Glomerular endothelial cell (primary cell): ENCODE measurements at places on chromosomes 3 and 15.

DNA sequence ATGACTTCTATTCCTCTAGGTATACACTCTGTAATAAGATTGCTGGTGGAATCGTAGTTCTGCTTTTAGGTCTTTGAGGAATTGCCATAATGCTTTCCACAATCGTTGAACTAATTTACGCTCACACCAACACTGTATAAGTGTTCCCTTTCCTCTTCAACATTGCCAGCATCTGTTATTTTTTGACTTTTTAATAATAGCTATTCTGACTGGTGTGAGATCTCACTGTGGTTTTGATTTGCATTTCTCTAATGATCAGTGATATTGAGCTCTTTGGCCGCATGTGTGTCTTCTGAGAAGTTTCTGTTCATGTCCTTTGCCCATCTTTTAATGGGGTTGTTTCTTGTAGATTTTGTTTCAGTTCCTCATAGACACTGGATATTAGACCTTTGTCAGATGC, 12.8 kb downstream of the NXPE3 start:
- DNase-seq, result no peak

GRCh38 chr15:59051873-59052861, 52.8 kb upstream of the CCNB2 start:
- no peak for DNase-seq

GRCh38 chr15:49439678-49440395, 16.8 kb downstream of the FGF7 start:
- DNase-seq, result no peak

DNA sequence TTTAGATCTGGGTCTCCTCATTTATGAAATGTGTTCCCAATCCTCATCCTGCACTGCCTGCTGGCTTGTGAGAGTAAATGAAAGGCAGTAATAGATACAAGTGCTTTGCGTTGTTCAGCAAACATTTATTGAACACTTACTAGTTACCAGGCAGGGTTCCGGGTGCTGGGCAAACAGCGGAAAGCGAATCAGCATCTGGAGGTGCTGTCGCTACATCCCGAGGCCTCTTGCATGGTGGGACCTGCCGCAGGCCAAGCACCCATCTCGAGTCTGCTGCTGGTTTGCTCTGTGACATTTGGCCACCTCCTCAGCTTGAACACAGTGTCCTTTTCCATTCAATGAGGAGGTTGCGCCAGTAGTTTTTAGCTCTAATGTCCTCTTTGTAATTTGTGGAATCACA, 24.8 kb downstream of the TRAK1 start:
- DNase-seq, result no peak

DNA sequence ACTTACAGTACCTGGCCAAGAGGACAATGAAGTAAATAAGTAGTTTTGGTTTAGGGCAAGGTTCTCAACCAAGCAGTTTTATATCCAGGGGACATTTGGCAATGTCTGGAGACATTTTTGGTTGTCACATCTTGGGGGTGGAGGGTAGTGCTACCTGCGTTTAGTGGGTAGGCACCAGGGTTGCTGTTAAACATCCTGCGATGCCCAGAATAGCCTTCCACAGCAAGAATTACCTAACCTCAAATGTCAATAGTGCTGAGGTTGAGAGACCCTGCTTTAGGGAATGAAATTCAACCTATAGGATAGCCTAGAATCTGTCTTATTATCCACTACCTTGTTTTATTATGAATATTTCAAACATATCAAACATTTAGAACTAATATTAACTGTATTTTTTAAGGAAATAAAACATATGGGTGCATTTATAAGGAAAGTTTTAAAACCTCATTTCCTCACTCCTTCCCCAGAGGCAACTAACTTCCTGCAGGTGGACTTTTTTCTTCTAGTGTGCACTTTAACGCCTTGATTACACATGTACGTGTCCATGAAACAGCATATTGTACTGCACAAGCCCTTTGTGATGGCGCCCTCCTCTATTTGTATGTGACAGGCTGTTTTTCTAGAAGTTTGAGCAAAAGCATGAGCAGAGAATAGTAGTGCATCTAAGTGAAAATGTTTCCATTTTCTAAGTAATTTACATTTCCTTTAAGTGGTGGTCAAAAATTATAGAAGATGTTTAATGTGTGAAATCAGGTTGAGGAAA, 57.1 kb downstream of the TRAK1 start:
- DNase-seq, result no peak

DNA sequence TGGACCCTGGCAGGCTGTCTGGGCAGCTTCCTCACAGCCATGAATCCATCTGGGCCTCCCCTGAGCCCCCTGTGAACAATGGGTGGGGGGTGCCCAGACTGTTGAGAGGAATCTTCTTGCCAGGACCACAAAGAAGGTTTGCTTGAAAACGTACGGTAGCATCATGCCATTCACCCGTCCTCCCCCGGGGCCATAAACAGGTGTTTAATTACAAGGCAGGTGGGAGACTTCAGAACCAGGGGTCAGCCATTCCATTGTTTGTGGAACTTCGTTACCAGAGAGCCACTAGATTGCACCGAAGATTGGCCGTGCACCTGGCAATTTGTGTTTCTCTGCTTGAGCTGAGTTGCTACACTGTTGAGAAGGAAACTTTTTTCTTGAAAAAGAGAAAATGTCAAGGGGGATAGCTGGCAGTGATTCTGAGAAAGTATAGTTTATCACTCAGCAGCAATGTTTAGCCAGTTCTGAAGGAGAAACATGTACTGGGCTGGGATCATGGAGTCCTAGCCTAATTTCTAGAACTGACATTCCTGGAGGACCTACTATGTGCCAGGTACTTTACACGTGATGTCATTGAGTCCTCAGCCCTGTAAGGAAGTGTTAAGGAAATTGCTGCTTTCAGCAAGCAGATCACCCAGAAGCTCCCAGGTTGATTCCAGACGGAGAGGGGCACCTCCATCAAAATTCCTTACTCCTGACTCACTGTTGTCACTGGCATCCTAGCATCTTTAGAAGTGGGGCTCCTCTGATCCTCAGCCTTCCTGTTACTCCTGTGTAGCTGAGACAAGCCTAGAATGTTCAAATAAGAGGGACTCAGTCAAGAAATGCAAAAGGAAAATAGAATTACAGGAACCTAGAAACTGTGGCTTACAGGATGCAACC, 103.8 kb upstream of the UBE2E1 start:
- DNase-seq, result no peak

GRCh38 chr3:189944285-189945145, 176.2 kb downstream of the P3H2 start:
- no peak for DNase-seq

- no peak for DNase-seq
Observed at GRCh38 chr3:123385001-123385401, 63.9 kb downstream of the ADCY5 start.

GRCh38 chr3:23489300-23490158, 286.4 kb downstream of the UBE2E2 start:
- DNase-seq, result no peak

- no peak for DNase-seq
Observed at GRCh38 chr3:133763797-133764683, 17.8 kb downstream of the TF start.

DNA sequence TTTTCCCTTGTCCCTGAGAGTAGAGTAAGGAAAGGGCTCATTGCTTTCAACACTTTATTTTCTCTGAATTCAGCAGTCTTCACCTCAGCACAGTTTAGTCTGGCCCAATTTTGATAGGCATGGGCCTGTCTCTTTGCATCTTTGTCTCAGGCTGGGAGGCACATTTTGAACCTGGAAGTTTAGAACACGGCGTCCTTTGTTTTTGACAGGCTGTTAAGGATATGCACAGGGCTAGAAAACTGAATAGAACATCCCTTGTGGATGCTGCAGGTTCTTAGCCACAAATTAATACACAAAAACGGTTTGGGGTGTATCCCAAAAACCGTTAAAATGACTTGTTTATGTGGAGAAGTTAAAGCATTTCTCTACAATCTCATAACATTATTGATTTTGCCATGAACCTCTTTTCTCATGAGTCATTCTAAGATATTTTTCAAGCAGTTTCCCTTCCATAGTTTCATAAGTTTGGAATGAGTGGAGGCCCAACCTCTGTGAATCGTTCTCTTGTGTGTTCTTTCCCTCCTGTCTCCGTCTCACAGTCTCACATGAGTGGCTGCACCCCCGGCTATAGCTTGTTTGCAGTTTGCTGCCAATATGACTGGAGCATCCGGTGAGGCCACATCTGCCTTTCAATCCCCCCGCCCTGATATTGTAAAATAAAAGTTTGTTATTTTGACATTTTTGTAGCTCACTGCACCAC, 192.9 kb upstream of the EIF1B start:
- DNase-seq, result no peak

DNA sequence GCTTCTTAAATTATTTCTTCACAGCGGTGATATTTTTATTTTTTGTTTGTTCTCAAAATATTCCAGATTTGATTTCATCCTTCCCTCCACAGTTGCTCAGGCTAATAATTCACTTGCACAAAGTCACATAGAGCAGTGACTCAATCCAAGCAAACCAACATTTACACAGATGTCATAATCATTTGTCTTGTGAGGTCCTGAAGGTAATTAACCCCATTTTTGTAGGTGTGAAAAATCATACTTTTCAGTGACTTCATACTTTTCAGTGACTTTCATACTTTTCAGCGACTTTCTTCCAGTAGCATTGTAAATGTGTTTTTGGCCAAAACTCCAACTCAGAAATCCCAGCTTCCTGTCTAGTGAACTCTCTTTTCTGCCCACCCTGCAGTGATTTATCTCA, 32.1 kb downstream of the CD200 start:
- no peak for DNase-seq

- no peak for DNase-seq
Observed at GRCh38 chr3:102124704-102125103, 275.4 kb downstream of the NFKBIZ start.

GRCh38 chr15:55060836-55061235, 135.9 kb downstream of the RSL24D1 start:
- DNase-seq, result no peak

- no peak for DNase-seq
Observed at GRCh38 chr3:66362541-66362941, 138.3 kb downstream of the LRIG1 start.

DNA sequence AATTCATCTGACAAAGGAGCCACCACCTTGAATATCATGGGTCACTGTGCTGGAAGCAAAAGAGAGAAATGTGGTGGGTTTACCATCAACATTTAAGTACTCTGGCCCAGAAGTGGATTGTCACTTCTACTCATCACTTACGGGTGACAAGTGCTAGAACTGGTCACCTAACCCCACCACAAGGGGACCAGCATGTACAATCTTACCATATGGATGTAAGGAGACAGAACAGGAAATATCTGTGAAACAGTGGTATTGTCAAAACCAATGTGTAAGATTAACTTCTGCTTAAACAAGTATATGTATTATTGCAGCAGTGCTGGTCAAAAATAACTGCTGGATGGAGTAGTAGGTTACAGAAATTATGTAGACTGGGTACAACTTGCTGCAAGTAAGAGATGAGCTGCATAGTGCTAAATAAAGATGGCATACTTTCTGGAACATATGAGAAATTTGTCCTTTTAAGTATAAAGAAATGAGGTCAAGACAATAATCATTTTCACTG, 171.8 kb downstream of the POTEB3 start:
- DNase-seq, result no peak

GRCh38 chr3:194468086-194468485, 18.7 kb downstream of the ATP13A3 start:
- no peak for DNase-seq

- no peak for DNase-seq
Observed at GRCh38 chr15:23855947-23856346, 168.8 kb upstream of the NDN start.

DNA sequence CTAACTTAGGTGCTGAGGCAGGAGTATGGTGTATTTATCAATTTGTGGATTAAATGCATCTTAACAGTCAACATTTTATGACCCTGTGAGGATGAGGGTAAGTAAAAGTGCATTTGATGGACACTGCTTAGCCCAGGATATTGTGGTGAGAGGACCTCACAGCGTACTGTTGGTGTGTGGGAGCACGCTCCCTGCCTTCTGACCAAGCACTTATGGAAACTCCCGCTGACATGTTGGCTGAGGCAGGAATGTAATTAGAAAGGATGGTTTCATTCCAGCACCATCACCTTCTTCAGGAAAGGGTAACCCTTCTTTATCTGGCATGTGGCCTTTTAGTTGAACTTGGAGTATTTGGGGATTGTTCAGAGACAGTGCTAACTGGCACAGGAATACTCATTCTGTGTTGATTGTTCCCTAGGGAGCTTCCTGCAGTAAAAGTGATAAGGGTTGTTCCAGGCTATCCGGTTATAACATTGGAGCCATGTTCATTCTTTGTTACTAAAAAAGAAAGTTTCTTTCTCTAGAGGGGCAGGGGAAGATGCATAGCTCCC, 11.7 kb upstream of the FSTL1 start:
- DNase-seq, result no peak

DNA sequence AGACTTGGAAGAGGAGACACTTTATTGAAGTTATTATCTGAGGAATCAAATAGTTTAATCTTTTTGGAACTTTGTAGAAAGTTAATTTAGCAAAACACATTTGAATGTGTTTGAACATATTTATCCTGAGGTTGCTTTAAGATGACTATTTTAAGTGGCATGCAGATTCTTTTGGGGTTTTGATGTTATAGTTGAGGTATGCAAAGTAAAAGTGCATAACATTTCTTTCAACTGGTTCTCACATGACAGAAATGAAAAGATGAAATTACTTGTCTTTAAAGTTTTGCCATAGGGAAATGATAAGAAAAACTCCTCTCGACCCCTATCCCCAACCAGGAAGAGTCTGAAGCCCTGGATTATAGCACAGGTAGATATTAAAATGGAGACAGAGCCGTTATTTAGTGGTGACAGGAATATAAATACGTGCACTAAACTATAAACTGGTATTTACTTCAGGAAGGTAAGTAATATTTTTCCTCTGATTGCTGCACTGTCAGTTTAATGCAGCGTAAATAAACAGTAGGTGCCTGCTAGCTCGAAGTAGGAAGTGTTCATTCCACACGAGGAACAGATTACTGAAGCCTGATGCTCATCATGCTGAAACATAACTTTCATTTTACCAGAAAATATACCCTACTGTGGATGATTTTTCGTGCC, 15.1 kb upstream of the SATB1 start:
- DNase-seq, result no peak

GRCh38 chr3:53709860-53710674, 136.2 kb downstream of the CHDH start:
- peak; percentile 16 for DNase-seq

DNA sequence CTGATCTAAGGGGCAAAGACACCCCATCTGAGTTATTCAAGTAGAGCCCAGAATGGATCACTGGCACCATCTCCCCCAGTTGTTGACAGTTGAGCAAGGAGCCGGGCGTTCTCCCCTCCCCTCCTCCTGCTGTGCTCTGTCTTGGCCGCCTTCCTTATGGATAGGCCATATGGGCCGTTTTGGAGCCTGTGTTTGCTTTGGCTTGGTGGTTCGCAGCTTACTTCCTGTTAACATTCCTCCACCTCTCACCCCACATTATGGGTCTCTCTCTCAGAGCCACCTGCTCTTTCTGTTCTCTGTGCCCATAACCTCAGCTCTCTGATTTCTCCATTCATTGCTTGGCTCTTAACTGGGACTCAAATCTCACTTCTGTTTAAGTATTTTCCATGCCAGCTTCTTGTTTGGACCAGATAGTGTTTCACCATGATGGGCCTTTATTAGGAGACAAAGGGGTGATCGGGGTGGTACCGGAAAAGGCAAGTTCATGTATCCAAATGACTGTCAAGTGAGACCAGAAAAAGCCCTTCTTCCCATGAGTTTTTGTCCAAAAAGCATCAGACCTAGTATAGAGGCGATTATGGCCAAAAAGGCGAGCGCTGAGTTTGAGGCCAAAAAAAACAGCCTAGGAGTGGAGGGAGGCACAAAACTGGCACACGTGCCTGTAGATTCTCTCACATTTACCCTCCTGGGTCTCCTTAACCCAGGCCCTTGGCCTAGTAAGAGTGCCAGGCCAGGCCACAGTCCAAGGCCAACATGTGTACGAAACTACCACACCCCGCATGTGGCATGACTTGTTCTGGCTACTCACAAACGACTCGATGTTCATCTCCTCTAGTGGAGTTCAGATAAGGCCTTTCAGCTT, 62.6 kb downstream of the DUT start:
- no peak for DNase-seq
